PC-3 (cell line): ENCODE measurements at places on chromosomes 12 and 14. TPM values are rescaled to one million over a fixed set of nuclear protein-coding genes. Genes with fewer than 3 reads are reported as not detected.

DNA sequence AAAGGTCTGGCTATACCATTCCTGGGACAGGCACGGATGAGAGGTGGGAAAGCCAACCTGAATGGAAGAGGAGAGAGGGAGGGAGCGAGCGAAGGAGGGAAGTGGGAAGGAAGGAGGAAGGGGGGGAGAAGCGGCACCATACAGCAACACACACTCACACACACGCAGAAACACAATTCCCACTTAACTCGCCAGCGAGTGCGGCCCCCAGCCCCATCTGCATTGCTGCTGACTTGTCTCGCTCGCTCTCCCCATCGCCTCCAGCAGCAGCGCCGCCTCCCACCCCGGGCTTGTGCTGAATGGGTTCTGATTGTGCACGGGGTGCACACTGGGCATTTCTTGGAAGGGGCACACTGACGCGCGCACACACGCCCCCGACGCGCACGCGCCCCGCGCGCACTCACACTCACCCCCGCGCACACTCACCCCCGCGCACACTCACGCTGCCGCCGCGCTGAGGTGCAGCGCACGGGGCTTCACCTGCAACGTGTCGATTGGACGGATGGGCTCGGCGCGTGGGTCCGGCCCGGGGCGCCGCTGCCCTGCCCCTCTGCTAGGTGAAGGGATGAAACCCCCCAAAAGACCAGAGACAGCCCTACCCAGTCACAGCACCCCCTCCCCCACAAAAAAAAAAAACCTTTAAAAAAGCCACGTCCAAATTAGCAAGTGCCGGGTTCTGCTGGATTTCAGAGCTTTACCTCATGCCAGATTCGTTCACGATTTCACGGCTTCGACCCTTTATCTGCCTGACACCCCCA, 685 bp downstream of the GRIN2B start:
- DNase-seq = no peak

GRCh38 chr14:89486505-89486904, 69.5 kb upstream of the FOXN3 start:
- DNase-seq = no peak

- DNase-seq = peak; percentile 85
Observed at GRCh38 chr12:122282061-122282460, 15.8 kb upstream of the VPS33A start.

DNA sequence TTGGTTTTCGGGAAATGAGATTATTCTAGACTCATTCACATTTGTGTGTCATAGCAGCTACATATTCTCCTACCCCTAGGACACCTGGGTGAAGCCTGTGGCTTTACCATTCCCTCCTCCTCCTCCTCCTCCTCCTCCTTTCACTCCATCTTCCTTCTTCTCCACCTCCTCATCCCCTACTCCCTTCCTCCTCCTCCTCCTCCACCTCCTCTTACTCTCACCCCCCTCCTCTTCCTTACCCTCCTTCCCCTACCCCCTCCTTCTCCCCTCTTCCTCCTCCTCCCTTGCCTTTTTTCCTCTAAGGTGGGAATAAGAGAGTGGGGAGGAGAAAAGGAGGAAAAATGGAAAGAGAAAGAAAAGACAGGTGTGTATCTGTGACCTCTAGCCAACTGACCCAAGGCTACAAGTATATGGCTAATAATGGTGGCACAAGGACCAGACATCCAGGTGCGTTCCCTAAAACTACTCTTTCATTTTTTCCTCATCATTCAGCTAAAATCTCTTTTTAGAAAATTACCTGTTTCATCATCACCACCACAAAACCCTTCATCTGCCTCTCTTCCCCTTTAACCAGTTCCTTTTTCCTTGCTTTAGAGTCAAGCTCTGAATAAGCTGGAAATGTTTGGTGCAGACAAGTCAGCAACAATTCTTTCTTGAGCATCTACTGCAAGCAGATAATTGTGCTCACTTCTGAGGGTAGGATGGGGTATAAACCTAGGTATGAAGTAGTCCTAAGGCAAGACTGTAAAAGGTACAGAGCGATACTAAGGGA, 149.8 kb upstream of the FOXN3 start:
- DNase-seq = no peak

GRCh38 chr14:96363751-96364336, 518 bp downstream of the GSKIP start:
- DNase-seq = peak; percentile 48

GRCh38 chr14:22449600-22449905, 139.5 kb downstream of the DAD1 start:
- no peak for DNase-seq

DNA sequence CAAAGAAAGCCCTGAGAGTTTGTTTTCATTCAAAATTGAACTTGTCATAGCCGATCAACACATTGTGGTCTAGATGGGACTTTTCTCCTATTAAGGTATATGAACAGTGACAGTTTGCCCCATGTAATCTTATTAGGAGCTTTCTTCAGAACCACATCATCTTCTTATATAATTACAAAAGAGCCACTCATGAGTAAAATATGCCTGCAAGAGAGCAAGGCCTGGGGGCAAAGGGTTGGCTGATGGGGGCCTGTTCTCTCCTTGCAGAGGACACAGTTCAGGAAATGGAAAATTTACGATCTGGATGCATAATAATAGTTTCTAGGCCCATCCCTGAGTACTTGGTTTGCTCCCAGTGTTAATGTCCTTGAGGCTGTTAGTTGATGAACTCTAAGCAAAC, 87.8 kb downstream of the FLRT2 start:
- peak; percentile 2 for DNase-seq

DNA sequence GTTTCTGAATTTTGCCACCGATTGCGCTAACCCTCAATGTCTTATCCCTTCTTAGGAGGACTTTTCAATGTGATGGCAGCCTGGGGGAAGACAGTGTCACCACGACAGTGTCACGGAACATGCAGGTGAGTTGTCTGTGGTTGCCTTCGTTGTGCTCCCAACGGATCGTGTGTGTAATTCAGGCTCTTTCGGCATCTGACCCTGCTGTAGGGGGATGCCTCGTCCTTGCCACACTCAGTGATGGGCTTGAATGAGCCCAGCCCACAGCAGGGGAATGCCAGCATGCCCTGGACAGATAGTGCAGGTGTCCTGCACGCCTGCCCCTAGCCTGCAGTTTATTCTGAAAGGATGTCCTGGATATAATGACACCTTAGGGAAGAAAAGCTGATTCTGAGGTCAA, 123.8 kb upstream of the RTL1 start:
- DNase-seq = no peak

DNA sequence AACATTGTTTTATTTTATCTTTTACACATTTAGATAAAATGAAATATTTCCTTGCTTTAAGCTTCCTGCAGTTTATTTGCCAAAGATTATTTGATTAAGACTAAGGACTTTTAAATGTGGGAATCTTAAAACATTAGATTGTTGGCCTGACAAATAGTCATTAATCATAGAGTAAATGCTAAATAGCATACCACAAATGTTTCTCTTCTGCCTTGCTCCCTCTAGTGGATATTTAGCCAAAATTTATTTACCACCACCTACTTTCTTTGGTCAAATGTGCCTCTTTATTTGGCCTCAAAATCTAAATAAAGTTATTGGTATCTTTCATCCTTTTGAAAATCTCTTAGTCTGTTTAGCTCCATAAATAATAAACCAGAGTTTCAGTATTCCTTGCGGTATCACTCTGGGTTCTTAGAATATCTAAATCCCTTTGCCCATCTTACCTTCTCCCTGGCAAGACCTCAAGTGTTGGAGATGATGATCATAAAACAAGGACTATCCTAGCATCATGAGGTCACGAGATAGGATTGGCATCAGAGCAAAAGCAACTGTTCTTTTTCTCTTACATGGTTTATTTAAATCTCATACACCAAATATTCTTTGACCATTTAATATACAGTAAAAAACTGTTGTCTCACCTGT, 150.6 kb upstream of the AEBP2 start:
- peak; percentile 61 for DNase-seq

DNA sequence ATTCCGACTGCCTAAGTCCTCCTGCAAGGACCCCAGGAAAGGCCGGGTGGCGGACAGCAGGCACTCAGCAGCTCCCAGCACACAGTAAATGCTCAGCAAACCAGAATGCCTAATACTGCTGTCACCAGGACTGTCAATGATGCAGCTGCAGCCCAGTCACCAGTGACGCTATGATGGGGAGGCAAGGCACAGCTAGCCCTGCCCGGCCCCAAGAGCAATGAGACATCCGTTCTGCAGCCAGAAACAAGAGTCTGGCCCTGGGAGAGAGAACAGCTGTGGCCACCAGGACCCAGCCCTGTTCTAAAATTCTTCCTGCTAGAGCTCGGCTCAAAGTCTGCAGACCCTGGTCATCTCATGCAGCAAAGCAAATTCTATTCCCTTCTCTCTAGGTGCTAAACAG, 69.8 kb downstream of the NCOR2 start:
- no peak for DNase-seq

- peak; percentile 88 for DNase-seq
Observed at GRCh38 chr12:26736563-26737486, 96.2 kb downstream of the ITPR2 start.

GRCh38 chr14:43105305-43105704, 1401.8 kb downstream of the FSCB start:
- peak; percentile 7 for DNase-seq

- peak; percentile 82 for DNase-seq
Observed at GRCh38 chr12:1830981-1831963, 10.9 kb downstream of the LRTM2 start.

DNA sequence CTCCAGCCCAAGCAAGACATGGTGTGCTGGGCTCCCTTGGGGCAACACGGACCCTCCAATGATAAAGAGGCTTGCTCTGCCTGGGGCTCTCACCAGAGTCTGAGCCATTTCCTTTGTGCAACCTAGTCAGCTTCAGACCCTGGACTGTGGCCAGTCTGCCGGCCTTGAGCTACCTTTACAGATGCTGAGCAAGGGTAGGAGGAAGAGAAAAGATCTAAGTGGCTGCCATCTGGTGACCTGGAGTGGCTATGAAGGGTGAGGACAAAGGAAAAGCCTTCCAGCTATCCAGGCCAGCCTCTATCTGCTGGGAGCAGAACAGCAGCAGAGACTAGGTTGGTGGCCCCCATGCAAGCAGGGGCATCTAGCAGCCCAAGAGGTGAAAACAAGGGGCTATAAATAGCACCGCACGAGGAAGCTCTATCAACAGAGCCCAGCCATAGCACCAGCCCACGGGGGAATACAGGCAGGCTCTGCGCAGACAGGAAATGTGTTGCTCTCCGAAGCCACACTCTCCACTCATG, 230.1 kb downstream of the FOXN3 start:
- DNase-seq = peak; percentile 57

DNA sequence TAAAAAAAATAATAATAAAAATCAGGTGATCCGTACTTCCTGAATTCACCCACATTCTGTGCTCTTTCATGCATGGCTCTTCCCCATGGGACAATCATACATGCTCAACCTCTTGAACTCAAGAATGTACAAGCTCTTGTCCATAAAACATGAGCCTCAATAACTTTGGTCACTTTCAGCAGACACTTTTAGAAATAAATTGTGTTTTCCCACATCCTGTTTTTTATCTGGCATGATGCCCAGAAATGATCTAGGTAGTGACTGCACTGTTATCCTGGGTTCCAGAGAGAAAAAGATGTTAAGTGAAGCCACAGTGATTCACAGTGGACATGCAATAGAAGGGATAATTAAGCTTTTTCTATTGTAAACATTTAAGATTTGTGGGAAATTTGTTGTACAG, 537.6 kb upstream of the TMEM132C start:
- peak; percentile 41 for DNase-seq

DNA sequence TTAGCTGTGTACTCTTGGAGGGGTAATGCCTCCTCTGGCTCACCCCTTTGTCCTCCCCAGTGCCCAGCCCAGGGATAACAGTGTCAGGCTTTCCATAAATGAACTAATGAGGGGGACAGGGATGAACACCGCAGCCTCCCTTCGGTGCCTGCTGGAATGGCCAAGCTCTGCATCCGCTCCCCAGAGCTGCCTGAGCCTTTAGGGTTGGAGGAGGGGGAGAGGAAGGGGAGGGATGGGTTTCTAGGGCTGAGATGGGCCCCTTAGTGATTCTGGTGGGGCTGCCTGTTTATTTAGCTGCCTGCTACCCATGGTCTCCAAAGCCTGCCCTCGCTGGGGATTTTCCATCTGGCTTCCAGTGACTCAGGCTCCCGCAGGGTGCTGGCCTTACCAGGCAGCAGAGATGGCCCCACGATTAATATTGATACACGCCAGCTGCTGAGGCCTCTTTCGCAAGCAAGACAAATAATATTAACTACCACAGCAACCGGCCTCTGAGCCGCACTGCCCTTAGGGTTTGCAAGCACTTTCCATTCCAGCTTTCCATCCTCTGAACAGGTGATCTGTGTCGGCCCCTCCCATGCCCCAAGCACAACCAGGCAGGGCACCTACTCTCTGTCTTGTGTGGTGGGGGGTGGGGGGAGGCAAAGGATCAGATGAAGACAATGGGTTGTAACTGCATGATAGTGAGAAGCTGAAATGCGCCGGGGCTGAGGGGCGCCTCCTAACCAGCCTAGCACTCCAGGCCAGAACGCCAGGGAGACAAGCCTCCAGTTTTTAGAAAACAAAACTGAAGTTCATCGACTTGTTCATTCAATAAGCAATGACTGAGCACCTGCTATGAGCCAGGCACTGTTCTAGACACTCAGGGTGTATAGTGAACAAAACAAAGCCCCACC, 56.7 kb downstream of the C14orf132 start:
- DNase-seq = peak; percentile 78

- peak; percentile 66 for DNase-seq
Observed at GRCh38 chr14:100486025-100486828, 101.0 kb downstream of the BEGAIN start.

DNA sequence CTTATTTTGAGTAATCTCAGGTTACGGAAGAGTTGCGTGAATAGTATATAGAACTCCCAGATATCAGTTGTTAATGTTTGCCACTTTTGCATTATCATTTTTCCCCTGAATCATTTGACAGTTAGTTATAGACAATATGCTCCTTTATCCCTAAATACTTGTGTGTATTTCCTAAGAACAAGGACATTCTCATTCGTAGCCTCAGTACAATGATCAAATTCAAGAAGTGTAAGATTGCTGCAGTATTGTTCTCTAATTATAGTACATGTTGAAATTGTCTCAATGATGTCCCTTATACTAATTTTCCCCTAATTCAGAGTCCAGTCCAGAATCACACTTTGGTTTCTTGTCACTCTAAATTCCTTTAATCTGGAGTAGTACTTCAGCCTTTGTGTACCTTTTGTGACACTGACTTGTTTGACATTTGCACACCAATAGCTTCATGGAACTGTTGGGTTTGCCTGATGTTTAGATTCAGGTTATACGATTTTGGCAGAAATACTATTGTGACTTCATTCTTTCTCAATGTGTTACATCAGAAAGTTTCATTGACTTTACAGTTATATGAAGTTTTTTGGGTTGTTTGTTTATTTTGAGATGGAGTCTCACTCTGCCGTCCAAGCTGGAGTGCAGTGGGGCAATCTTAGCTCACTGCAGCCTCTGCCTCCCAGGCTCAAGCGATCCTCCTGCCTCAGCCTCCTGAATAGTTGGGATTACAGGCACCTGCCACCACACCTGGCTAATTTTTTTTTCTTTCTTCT, 13.1 kb downstream of the DYNC1H1 start:
- DNase-seq = peak; percentile 12

GALNT4 gene
- total RNA-seq = 6.8 and 8.1 TPM in 2 replicates

KRT6C gene
- total RNA-seq = not detected in 2 replicates

SLC2A14 gene
- total RNA-seq = not detected in 2 replicates

TMEM233 gene
- not detected in 2 replicates for total RNA-seq

TPH2 gene
- not detected in 2 replicates for total RNA-seq

P2RX2 gene
- not detected in 2 replicates for total RNA-seq

ARHGAP9 gene
- total RNA-seq = not detected in 2 replicates
